ENCODE measurements at places on chromosomes 2 and 18.

- no peak for DNase-seq
These were observed 19.4 kb upstream of the ZBTB7C start for GRCh38 chr18:48428475-48429177.

DNA sequence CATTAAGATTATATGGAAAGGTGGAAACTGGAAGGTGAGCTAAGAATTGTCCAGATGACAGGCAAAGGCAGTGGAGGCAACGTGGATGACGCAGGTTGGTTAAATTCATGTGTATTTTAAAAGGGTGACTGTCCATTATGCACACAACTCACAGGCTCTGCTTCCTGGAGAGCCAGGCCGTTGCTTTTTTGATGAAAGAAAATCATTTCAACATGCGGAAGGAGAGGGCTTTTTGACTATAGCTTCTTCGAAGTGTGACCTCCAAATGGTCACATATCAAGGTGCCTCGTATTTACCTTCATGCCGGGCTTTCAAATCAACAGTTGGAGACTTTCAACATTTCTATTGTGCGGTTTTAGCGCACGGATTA is 126.7 kb downstream of the MYCN start:
- DNase-seq, result no peak

- no peak for DNase-seq
These were observed 1042.9 kb upstream of the ACVR2A start for GRCh38 chr2:146801886-146802285.

DNA sequence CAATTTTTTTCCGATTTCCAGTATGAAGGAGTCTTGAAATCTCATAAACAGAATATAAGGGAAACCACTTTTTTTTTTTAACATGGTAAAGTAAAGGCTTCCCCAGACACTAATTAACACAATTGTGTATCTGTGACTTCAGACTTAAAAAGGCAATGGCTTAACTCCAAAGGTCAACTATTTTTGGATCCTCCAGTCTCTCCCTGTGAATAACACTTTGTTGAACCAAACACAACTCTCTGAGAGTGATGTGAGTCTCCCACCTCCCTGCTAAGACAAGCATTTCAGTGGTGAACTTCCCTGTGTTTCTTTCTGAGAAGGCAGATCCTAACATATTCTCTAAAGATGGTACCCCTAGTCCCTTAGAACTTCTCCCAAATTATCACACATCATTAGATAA is 219.6 kb upstream of the RBBP8 start:
- DNase-seq, result no peak

GRCh38 chr2:188600536-188601210 is 309.0 kb downstream of the GULP1 start:
- no peak for DNase-seq

DNA sequence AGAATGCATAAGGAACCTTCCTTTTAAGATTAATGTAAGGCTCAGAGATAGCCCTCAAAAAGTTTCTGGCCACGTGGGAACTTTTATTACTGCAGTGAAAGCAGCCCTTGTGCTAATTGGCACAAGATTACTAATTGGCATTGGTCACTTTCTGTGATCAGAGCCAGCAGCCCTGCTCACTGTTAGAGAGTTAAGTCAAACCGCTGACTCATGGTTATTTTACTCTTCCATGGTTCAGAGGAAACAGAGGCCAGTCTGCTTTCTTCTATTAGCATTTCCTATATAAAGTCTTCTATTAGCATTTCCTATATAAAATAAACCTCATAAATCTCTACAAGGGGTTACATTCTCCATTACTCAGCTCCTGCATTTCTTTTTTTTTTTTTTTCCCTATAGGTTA is 1.5 kb upstream of the SLC35G4 start:
- DNase-seq, result no peak

GRCh38 chr2:220466251-220466691 is 838.8 kb downstream of the SLC4A3 start:
- no peak for DNase-seq

Data from right renal cortex interstitium (tissue), 3 donors.